ENCODE measurements at places on chromosomes 3 and 15.

DNA sequence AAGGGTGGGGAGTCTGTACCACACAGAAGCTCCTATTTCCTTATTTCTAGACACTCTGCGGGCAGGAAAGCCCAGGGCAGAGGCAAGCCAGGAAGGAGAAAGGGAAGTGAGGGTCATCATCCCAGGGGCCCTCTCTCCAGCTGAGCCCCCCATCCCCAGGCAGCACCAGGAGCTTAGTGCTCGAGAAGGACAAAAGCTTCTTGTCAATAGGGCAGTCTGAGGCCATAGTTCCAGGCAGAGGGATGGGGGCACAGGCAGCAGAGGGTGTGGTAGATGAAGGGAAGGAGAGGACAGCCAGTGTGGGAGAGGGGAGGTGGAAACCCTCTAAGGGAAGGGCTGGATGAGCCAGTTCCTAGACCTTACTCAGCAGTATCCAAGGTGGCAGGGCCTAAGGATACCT, 2.7 kb downstream of the MAP1A start:
- no peak for DNase-seq

- DNase-seq: no peak
Measured at GRCh38 chr3:102531686-102532085, 96.9 kb downstream of the ZPLD1 start.

GRCh38 chr3:10520072-10520471, 14.7 kb upstream of the ATP2B2 start:
- no peak for DNase-seq

- DNase-seq: no peak
Measured at GRCh38 chr15:51075826-51076523, 18.7 kb downstream of the TNFAIP8L3 start.

GRCh38 chr3:44387404-44387803, 48.8 kb downstream of the TCAIM start:
- DNase-seq: no peak

DNA sequence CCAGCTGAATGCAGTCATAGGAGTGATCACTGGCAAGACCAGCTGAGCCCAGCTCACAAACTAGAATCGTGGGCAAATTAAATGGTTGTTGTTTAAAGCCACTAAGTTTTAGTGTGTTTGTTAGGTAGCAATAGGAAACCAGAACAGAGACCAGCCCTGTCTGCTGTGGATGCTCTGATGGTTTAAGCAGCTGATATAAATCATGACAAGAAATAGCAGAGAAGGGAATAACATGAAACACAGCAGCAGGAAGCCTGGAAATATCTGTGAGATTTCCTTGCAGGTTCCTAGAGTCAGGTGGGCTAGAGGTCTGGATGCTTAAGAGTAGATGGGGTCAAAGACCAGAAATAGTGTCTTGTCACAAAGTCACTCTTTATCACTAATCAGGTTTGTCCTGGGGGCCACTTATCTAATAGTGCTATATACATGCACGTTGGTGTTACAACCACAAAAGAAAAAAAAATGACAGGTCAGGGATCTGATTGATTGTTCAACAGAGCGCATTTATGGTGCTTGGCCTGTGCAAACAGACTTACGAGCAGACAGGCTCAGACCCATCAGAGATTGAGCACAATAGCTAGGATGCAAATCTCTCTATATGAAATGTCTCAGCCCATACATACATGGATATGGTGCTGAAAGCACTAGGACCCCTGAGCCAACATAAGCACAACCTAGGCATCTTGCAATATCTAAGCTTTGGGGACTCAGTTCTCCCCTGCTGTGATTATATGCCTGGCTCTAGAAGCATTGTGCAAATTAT, 967.7 kb downstream of the AGBL1 start:
- no peak for DNase-seq

DNA sequence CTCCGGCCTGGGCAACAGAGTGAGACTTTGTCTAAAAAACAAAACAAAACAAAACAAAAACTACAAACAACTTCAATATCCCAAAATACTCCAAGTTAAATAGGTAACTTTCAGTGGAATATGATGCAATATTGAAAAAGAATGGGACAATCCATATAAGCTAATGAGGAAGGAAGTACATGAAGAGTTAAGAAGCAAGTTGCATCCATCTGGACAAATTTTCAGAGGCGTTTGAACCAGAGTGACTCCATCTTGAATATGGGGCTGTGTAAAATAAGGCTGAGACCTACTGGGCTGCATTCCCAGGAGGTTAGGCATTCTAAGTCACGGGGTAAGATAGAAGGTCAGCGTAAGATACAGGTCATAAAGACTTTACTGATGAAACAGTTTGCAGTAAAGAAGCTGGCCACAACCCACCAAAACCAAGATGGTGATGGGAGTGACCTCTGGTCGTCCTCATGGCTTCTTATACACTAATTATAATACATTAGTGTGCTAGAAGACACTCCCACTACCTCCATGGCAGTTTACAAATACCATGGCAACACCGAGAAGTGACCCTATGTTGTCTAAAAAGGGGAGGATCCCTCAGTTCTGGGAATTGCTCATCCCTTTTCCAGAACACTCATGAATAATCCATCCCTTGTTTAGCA, 58.1 kb upstream of the LCTL start:
- no peak for DNase-seq

GRCh38 chr3:138457863-138458735, 23.7 kb downstream of the ESYT3 start:
- DNase-seq: no peak

DNA sequence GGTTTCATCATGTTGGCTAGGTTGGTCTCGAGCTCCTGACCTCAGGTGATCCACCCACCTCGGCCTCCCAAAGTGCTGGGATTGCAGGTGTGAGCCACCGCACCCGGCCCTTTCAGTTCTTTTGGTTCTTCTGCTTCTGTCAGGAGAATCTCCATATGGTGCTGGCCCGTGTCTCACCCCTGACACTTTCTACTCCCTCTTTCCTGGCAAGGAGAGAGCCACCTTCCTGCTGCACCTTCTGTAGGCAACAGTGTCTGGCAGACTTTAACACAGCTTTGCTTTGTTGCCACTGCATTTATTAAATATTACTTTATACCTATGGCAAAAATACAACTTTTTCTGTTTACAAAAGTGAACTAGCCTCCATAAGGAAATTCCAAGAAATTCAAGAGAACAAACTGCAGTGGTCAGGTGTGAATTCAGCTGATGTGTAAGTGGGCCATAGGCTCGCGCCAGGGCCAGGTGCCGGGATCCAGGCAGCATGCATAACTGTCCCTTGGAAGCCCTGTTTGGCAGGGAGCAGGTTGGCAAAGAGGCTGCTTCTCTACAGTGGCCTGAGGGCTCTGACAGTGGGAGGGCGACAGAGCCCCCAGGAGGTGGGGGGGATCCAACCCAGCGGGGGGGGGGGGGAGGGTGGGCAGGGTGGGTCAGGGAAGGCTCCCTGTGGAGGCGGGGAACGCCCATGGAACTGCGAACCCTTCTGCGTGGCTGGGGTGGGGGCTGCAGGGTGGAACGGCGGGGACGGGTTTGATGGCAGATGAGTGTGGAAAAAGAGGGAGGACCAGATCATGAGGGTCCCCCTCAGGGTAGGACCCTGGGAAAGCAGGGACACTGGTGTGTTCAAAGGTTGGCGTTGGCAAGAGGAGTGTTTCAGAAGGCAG, 21.1 kb downstream of the CTSH start:
- no peak for DNase-seq
